ENCODE measurements at places on chromosomes 3 and 15.

DNA sequence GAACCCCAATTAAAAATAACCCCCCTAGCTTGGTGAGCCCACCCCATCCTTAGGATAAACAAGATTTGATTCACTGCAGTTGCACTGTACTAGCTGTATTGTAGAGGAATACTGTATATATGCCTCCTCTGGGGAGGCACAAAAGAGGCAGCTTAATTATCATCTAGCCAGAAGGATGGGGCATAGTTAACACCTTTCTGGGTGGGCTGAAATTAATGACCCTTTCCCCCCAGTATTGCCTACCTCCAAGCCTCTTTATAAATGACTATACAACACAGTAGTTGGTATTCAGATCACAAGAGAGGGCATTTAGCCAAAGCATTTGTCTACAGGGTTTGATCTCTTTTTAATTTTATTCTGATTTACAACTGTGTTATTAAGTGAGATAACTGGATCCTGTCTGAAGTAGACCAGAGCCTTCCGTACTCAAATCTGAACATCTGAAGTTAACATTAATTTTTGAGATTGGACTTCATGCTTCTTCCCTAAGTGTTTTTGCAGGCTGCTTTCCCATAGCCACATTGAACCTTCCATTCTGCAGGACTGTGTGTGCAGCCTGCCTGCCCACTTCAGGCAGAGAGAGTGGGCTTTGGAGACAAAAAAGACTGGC lies 807.0 kb upstream of the ARRDC4 start:
- no peak for DNase-seq

DNA sequence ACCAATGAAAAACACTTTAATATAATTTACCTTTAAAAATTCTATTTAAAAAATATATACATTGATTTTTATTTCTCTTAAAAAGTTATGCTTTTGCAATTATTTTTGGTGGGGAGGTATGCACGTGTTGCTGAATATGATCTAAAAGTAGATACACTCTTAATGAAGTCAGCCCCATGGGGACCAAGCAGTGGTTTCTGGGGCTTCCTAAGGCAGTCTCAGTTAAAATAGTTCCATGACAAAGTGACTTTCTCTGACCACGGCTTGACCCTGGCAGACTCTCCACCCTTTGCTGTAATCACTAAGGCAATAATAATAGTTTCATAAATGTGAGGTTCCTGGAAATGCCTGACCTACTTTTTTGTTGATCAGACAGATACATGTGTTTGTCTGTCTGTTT lies 50.4 kb downstream of the CCR4 start:
- DNase-seq, result no peak

DNA sequence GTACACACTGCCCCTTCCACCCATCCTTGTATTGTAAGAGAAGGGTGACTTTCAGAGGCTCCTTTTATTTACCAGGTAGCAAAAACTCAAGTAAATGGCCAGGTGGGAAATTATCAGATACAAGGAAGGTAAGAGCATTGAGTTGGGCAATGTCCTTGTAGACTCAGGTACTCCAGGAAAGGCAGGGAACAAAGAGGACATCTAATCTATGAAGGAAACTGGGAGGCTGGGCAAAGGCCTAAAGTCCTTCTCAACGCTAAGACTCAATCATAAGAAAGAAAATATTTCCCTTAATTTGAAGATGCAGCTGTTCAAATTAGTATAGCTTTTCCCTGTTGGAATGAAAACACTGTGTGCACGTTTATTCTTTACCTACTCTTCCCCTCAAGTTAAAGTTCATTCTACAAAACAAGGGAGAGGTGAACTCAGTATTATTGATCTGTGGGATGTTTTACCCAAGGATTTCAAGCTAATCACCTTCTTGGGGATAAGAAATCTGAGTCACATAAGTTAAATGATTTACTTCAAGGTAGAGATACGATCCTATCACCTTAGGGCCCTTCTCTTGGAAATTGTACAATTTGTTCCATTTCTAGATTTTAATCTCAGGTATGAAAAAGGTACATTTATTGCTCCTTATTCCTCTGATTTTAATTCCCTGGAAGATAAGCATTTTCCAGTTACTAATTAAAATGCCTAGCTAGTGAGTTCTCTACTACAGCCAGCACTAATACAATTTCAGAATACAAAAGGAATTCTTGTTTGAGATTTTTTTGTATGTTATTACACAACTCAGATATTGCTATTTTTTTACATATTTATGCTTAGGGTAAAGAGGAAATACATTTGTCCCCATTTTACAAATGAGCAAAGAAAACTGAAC lies 80.6 kb downstream of the PLD1 start:
- DNase-seq, result no peak

GRCh38 chr3:73516631-73517030 lies 108.1 kb downstream of the PDZRN3 start:
- DNase-seq, result no peak

DNA sequence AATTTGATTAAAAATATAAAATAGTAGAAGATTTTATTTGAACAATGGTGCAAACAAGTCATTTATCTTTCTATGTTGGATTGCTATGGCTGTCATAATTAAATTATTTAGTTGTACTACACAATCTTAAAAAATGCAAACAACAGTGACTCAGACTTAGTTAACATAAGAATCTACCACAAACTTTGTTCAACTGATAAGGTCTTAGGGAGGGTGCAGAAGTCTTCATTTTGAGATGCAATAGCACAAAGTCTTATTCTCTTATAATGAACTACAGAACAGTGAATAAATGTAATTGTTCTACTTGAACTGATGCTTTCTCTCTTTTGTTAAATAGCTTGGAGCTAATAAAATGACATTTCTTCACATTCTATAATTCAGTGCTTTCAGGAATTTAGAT lies 482.8 kb upstream of the NAALADL2 start:
- DNase-seq, result no peak

DNA sequence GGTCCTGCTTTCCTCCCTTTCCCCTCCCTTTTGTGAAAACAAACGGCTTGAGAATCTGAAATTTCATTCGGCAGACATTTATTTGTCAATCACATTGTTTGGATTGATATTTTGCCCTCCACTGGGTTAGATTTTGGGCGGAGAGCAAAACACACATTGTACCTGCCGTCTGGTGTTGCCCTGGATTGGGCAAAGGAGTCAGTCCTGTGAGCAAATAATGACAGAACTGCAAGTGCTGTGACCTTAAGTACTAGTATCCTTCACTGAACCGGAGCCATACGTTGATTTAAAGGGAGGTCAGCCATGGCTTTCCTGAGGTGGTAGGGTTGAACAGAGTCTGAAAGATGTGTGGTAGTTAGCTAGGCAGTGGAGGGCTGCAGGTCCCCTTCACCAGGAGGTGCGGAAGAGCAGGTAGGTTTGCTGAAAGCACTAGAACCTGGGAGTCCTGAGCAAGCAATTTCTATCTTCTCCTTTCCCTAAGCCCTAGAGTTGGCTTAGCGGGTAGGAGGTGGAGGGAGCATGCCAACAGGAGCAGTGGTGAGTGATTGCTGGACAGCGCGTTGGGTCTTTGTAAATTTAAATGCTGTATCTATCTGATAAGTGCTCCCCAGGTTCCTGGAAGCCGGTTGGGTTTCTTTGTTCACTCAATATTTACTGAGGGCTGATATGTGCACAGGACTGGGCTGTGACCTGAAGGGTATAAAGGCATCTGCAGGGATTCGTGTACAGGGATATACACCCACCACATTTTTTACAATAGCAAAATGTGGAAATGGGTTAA lies 2.0 kb downstream of the PDIA5 start:
- DNase-seq, result no peak

- no peak for DNase-seq
Measured at GRCh38 chr3:153051427-153052095, 110.5 kb upstream of the RAP2B start.

DNA sequence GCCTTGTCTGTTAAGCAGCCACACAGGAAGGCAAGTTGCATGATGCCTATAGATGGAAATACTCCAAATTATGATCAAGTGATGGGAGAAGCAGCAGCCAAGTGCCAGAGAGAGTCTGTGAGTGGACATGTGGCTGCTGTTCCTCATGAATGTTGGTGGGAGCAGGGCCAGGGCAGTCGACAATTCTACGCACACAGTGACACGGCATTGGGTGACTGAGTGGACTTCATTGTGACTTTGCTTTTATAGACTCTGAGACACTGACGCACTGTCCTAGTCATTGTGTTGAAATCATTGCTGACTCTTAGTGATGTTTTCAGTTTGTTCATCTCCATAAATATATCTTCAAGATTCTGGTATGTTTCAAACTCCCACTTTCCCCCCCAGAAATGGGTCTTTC lies 246.3 kb upstream of the SEMA6D start:
- no peak for DNase-seq

- no peak for DNase-seq
Measured at GRCh38 chr3:141337523-141337854, 30.8 kb upstream of the ZBTB38 start.

DNA sequence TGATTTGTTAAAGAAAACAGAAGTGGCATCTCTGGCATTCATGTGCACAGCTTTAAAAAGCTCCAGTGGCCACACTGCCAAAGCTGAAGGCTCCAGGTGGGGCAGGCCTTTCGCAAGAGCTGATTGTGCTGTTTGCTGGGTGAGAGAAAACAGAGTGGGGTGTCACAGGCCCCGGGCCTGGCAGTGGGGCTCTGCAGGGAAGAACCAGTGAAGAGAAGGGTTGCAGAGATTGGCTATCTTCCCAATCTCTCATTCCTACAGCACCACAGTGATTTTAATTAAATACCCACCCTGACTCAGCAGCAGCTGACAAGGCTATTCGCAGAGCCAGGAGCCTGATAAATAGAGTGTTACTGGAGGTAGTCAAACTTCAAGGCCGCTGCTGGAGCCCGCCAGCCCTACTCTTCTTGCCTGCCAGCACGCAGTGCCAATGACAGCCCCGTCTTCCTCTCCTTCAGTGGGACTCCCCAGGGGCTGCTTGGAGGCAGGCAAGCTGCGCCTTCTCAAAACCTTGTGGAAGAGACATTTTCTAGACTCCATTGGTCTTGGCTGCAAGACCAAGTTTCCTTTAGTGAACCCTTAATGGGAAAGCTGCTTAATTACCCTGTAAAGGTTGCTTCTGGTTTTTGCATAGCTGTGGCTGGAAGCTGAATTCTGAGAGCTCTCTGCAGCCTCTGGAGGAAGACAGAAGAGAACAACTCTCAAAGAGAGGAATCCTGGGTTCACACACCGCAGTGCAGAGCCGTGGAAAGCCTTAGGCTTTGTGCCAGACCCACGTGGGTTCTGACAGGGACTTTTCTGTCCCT lies 225.8 kb upstream of the SLCO3A1 start:
- no peak for DNase-seq

GRCh38 chr15:65902373-65902772 lies 33.1 kb downstream of the RAB11A start:
- DNase-seq, result no peak

- DNase-seq, result no peak
Measured at GRCh38 chr3:162770551-162770950, 1273.9 kb downstream of the OTOL1 start.

DNA sequence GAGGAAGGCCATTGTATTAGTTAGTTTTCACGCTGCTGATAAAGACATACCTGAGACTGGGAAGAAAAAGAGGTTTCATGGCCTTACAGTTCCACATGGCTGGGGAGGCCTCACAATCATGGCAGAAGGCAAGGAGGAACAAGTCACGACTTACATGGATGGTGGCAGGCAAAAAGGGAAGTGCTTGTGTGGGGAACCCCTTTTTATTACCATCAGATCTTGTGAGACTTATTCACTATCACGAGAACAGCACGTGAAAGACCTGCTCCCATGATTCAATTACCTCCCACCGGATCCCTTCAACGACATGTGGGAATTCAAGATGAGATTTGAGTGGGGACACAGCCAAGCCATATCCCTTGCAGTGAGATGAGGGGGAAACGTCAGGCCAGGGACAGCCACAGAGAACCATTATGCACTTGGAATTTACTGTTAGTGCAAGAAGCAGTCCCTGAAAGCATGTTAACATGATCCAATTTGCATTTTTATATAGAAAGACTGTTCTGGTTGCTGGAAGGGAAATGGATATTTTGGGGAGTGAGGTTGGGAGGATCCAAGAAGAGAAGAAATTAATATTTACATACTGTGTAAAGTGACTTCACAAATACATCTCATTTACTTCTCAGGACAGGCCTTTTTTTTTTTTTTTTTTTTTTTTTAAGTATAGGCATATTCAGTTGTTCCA lies 87.1 kb downstream of the ARNT2 start:
- no peak for DNase-seq

- no peak for DNase-seq
Measured at GRCh38 chr3:53544357-53544756, 49.9 kb downstream of the CACNA1D start.

- no peak for DNase-seq
Measured at GRCh38 chr3:172262991-172263608, 185.2 kb downstream of the GHSR start.

DNA sequence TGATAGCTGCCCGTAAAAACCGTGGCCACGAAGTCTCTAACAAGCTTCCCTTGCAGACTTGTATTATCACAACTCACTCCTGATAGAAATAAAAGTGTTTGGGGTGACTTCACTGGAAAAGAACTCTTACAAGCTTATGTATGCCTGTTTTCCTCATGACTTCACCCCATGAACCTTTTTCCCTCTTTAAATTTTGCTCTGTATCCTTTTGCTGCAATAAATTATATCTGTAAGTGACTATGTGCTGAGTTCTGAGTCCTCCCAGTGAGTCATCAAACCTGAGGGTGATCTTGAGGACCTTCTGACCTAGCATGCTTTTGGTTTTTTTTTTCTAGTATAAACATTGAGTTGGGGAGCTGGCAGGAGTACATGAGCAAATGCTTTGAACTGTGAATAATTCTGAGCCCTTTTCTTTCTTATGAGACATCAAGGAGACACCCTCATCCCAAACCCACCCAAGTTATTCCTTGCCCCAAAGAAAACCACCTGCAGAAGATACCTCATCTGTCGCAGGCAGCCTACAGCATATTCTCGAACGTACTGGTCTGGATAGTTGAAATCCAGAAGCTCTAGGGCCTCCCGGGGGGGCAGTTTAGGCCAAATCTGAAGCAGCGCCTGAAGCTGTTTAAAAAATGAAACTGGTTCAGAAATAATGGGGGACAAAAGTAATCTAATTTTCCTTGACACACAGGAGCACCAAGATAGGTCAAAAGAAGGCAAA lies 85.9 kb downstream of the FAIM start:
- DNase-seq, result no peak

- DNase-seq, result peak; percentile 45
Measured at GRCh38 chr3:102225407-102226132, 209.2 kb upstream of the ZPLD1 start.

- no peak for DNase-seq
Measured at GRCh38 chr3:183541738-183542137, 13.8 kb downstream of the KLHL6 start.

DNA sequence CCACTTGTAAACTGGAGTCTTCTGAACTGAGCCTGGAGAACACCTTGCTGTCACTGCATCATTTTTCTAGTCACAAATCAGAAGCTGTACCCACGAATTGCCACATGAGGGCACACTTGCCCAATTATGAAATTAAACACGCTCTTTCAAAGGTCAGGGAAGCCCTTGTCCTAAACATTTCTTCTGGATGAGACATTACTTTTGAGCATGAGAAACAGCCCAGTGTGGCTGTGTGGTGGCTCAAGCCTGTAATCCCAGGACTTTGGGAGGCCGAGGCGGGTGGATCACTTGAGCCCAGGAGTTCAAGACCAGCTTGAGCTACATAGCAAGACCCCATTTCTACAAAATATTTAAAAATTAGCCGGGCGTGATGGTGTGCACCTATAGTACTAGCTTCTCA lies 27.5 kb upstream of the CFAP161 start:
- DNase-seq, result no peak
